Stimulated activated CD4-positive, alpha-beta T cell treated with anti-CD3 and anti-CD28 coated beads, Interleukin-1b, Interleukin-23, amount 100 ng/mL, for 1 hour (primary cell): ENCODE measurements at places on chromosomes 7 and 10.

- no peak for DNase-seq
Measured at GRCh38 chr10:73625004-73625883, 16.0 kb downstream of the MYOZ1 start.

GRCh38 chr10:14665865-14666857, 108.5 kb downstream of the FAM107B start:
- DNase-seq: no peak

DNA sequence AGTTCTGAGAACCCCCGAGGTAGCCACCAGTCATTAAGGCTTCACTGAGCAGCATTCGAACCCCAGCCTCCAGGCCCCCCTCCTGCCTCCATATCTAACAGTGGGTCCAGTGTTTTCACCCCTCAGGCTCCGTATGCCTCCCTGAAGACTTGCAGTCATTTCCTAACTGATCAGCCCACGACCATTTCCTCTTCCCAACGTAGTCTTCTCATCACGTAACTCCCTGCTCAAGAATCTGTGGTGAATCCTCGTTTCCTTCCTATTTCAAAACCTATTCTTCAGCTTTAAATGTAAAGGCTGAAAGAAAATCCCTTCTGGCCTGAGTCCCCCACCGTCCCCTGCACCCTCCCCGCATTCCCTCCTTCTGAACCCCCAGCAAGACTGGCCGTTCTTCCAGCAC, 21.1 kb downstream of the FRMD4A start:
- no peak for DNase-seq

GRCh38 chr10:59623133-59624121, 86.2 kb downstream of the SLC16A9 start:
- no peak for DNase-seq

- DNase-seq: no peak
Measured at GRCh38 chr7:64371116-64371515, 57.4 kb downstream of the ZNF736 start.

DNA sequence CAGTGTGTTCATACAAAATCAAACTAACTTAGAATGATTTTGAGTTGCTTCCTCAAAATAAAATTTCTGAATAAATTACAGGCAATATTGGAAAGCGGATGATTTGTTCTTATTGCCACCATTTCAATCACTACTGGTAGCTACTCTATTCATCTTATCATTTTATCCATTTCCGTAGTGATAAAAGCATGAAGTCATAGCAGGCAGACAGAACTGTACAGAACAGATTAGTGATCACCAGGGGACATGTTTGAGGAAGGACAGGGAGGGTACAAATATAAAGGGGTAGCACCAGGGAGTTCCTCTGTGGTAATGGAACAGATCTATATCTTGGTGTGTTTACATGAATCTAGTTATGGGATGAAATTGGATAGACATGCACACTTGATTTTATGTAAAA, 138.5 kb downstream of the WNT2 start:
- DNase-seq: no peak

- DNase-seq: no peak
Measured at GRCh38 chr10:71765176-71765904, 8.0 kb downstream of the VSIR start.

GRCh38 chr7:2732959-2733584, 45.1 kb downstream of the AMZ1 start:
- DNase-seq: no peak

DNA sequence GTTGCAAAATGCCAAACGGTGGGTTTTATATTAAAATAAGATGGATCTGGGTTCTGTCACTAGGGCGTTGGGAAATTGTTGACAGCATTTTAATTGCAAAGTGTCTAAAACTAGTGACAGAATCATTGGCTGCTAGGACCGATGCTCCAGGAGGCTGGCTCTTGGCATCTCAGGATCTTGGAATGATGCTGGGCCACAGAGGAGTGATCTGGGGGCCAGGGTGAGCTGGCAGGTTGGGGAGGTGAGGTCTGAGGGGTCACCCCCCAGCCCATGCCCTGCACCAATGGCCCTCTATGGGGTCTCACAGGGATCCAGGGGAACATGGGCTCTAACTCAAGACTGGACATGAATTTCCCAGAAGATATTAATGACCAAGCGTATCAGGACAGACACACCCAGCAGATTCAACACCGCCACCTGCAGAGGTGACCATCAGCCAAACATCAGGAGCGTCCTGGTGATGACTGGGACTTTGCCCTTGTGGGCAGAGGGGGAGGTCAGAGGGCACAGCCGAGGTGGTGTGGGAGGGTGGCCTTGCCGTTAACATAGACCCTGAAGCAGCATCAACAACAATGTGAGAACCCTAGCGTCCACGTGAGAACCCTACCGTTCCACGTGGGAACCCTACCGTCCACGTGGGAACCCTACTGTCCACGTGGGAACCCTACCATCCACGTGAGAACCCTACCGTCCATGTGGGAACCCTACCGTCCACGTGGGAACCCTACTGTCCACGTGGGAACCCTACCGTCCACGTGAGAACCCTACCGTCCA, 89.0 kb upstream of the PPP2R2D start:
- DNase-seq: no peak

- DNase-seq: no peak
Measured at GRCh38 chr7:83947260-83947659, 247.3 kb downstream of the SEMA3A start.

DNA sequence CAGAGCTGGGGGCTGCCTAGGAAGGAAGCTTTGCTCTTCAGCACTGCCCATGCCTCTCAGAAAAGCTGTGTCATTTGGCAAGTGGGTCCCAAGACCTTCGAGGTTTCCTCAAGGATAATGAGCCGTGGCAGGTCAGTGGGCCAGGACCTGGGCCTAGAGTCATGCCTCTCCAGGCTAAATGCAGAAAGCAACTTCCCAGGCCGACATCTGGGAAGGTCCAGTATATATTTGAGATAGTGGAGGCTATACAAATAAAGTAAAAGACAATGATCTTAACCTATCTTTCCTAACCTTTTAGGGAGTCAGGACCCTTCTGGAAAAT, 2.4 kb upstream of the HOXA10 start:
- DNase-seq: no peak

DNA sequence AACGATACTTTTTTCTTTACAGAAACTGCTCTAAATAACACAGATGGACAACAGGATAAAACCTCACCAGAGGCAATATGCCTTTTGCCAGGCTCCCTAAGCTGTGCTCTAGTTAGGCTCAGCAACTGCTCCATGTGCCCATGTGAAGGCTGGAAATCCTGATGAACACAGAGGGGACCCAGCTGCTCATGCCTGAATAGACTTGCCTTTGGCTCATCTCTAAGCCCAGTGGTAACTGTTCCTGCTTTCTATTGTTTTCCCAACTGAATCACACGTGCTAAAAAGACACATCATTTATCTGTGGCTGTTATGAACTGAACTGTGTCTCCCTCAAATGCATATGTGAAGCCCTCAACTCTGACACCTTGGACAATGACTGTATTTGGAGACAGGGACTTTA, 110.4 kb downstream of the RNF216 start:
- DNase-seq: no peak

DNA sequence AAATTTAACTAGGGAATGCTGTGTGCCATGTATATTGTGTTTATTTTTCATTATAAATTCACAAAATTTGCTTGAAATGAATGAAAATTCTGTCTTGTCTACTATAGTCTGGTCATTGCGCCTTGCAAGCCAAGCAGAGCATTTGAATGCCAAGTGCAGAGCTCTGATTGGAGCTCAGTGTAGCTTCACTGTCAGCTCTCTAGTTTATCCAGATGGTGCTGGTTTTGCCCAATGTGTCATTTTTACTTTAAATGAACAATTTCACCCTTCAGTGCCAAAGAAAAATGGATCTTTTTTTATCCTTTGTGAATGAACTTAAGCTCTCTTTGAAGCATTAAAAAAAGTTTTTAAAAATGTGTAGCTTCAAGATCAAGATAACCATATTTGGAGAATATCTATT, 225.6 kb upstream of the CACNA2D1 start:
- no peak for DNase-seq

DNA sequence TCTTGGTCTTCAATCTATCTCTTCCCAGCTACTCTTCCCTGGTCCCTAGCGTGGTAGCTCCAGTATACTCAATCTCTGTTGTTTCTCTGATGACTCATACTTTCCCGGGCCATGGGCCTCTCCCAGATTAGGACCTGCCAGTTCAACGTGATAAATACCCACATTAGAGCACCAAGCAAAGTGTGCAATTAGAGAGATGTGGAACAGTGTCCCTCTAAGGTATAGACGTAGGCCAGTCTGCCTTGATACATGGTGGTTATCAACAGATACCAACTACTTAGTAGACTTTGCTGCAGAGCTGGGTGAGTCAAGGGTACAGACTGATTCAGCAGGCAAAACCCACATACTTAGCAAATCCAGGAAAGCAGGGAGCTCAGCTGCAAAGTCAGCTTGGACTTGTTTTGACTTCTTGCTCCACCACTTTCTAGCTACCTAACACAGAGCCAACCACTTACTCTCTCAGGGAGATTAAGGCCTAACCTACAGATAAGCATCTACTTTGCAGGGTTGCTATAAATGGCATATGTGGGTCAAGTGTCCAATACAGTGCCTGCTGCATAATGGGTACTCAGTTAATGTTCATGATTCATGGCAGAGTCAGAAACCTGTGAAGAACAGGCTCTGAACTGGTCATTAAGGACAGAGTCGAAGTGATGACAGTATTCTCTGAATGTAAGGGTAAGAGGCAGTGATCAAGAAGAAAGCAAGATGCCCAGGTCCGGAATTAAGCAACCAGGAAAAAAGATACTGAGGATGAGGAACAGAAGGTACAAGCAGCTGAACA, 176.1 kb downstream of the CHN2 start:
- no peak for DNase-seq

DNA sequence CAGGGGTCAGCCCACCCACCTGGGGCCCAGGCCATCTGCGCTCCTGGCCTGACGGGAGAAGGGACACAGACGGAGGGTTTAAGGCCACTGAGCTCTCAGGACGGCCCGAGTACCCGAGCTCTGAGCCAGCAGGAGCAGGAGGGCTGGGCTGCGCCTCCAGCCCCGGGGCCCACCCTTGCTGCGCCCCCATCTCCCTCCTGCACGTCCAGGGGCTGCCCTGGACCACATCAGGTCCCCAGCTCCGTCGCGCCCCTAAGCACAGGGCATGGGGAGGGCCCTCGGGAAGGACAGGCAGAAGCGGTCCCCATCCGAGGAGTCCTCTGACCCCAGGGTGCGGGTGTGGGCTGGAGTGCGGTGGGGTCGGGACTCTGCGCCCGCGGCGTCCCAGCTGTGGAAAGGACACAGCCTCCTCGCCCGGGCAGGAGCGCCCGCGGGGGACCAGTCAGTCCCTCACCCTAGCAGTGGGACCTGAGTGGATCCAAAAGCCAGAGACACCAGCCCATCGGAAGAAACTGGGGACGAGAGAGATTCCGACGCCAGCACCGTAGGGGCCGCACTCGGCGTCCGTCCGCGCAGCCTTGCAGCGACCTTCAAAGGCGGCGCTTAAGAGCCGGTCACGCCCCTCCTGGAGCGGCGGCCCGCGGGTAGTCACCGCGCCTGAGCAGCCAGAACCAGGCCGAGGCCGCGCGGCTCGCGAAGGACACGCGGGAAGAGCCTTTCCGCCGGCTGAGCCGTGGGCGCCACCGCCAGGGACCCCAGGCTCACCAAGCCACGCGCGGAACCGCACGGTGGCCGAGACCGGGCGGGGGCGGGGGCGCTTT, 15.9 kb downstream of the CAMK2B start:
- DNase-seq: peak; percentile 9

DNA sequence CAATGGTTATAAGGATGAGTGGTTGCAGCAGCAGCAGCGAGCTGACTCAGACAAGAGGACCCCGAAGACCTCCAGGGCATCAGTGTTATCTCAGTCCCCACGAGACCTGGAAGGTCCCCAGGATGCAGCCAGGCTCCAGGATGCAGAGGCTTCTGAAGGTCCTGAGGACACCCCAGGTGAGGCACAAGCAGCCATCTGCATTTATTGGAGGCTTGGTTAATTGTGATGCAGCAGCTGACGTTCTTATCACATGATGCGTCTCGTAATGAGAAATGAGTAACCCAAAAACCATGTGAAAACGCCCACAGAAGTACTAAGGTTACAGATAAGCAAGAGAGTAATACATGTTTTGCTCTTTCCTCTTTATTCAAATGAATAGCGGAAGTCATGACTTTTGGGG, 17.4 kb downstream of the C7orf57 start:
- DNase-seq: no peak
